ENCODE measurements at places on chromosomes 12 and 14. TPM values are rescaled to one million over a fixed set of nuclear protein-coding genes. Genes with fewer than 3 reads are reported as not detected.

GRCh38 chr12:114447274-114447716 is 41.4 kb upstream of the TBX5 start:
- H3K4me1 ChIP-seq, result no peaks in the 10 kb centered on the region
- H3K4me3 ChIP-seq, result no peak overlapping the region
- no peak overlapping the region for H3K27ac ChIP-seq

DNA sequence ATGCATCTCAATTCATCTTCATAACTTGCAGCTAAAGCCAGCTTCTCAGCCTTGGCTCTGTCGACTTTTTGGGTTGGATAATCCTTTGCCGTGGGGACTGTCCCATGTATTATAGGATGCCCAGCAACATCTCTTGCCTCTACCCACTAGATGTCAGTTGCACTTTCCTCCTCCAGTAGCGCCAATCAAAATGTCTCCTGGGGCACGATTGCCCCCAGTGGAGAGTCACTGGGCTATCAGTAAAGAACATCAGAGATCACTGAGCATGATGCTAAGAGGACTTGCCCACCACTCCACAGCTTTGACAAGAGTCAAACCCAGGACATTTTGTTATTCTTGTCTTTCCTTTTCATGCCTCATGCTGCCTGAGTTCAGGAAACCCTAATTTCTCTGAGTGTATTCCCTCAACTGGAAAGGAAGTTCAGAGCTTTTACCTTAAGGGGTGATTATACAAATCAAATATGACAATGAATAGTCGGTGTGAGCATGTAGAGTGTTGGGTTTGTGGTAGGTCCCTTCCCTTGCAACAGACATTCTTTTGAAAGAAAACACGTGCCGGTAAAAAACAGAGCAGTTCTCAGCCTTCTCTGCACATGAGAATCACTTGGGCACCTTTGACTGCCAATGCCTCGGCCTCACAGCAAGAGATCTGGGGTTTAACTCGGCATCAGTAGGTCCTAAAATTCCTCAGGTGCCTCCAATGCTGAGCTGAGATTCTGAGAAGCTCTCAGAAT is 980.6 kb downstream of the VRK1 start:
- no peak overlapping the region for H3K4me3 ChIP-seq
- no peaks in the 10 kb centered on the region for H3K36me3 ChIP-seq
- DNase-seq, result no peak
- no peaks in the 10 kb centered on the region for H3K27me3 ChIP-seq

DNA sequence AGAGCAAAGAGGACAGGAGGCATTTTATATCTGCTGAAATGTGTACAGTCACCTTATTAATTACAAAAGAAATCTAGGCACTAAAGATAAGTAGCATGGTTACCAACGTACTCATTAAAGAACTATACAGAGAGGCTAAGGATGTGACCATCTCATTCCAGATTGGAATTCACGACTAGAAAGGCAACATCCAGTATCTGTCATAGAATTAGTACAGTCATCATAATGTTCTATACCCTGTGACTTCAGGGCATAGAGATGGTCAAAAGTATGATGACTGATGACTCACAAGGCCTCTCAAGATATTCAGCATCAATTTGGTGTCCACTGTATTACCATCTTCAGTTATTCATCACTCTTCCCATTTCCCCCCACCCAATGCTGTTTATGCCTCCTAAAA is 144.0 kb upstream of the PLEKHG7 start:
- H3K36me3 ChIP-seq, result no peaks in the 10 kb centered on the region
- no peaks in the 10 kb centered on the region for H3K27me3 ChIP-seq
- H3K4me1 ChIP-seq, result peaks cover 63% of the 10 kb centered on the region
- no peak overlapping the region for H3K27ac ChIP-seq

The MANSC4 gene
- total RNA-seq, result not detected

- no peaks in the 10 kb centered on the region for H3K36me3 ChIP-seq
- DNase-seq, result no peak
- H3K4me1 ChIP-seq, result peaks cover 18% of the 10 kb centered on the region
- H3K27me3 ChIP-seq, result peaks cover 76% of the 10 kb centered on the region
Observed at GRCh38 chr14:36514278-36515104, 5.5 kb downstream of the NKX2-1 start.

- no peaks in the 10 kb centered on the region for H3K36me3 ChIP-seq
- no peak for DNase-seq
- no peak overlapping the region for H3K27ac ChIP-seq
- no peaks in the 10 kb centered on the region for H3K27me3 ChIP-seq
- H3K4me1 ChIP-seq, result peaks cover 4% of the 10 kb centered on the region
- H3K4me3 ChIP-seq, result no peak overlapping the region
Observed at GRCh38 chr12:67436230-67436629, 167.1 kb downstream of the CAND1 start.

The SLC7A8 gene
- 79.1 TPM for total RNA-seq

The RASAL1 gene
- 0.39 TPM for total RNA-seq

DNA sequence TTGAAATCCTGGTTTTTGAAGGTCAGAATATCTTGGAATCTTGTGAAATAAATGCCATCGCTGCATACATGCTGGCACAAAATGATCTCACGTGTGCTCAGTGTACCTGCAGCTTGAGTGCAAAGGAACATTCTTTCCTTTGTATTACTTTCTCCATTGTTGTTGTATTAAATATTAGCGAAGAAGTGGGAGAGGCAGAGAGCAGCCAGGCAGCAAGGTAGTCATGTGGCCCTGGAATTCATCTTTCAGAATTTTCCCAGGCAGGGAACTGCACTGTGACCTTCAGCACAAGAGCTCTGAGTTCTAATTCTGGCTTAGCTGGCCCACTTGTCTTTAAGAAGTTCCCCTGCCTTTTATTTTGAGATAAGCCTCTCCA is 145.5 kb downstream of the PRKCH start:
- H3K27ac ChIP-seq, result no peak overlapping the region

DNA sequence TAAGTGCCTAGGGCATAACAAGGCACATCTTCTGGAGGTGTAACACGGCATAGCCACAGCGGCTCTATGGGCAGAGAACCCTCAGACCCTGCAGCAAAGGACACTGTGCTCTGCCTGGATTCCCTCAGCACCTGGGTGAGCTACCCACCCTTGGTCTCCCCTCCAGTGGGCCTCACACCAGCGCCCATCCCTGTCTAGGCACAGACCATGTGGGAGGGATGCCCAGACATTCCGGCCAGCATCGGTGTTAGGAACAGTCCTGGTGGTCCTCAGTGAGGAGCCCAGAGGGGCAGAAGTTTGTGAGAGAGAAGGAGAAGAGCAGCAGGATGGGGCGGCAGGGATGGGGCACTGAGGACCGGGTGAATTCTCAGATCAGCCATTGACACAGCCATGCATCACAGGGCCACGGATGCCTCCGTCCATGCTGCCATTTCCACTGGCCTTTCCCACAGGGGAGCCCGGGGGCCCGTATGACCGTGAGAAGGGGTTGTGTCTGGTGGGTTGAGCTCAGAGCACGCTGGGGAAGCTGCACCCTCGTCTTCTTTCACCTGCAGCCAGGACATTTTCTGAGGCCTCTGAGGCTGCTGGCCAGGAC is 282.7 kb upstream of the SFSWAP start:
- H3K4me1 ChIP-seq, result no peaks in the 10 kb centered on the region
- H3K27ac ChIP-seq, result no peak overlapping the region
- H3K4me3 ChIP-seq, result no peak overlapping the region

- no peak for DNase-seq
- H3K4me1 ChIP-seq, result no peaks in the 10 kb centered on the region
- no peak overlapping the region for H3K4me3 ChIP-seq
- H3K27me3 ChIP-seq, result no peaks in the 10 kb centered on the region
Observed at GRCh38 chr12:64145226-64145625, 76.9 kb downstream of the KICS2 start.

GRCh38 chr12:103819312-103819711 is 21.7 kb downstream of the NT5DC3 start:
- DNase-seq, result no peak
- H3K4me1 ChIP-seq, result no peaks in the 10 kb centered on the region
- no peaks in the 10 kb centered on the region for H3K27me3 ChIP-seq
- H3K36me3 ChIP-seq, result no peaks in the 10 kb centered on the region
- no peak overlapping the region for H3K27ac ChIP-seq
- no peak overlapping the region for H3K4me3 ChIP-seq

- no peaks in the 10 kb centered on the region for H3K27me3 ChIP-seq
- no peaks in the 10 kb centered on the region for H3K4me1 ChIP-seq
- no peak for DNase-seq
- no peak overlapping the region for H3K4me3 ChIP-seq
Observed at GRCh38 chr12:74945771-74946198, 263.9 kb downstream of the KCNC2 start.

The GPR68 gene
- 3.4 TPM for total RNA-seq

GRCh38 chr12:132625731-132626430 is 7.3 kb downstream of the P2RX2 start:
- no peak overlapping the region for H3K4me3 ChIP-seq
- no peak for DNase-seq
- H3K36me3 ChIP-seq, result peaks cover 46% of the 10 kb centered on the region
- H3K27ac ChIP-seq, result no peak overlapping the region

DNA sequence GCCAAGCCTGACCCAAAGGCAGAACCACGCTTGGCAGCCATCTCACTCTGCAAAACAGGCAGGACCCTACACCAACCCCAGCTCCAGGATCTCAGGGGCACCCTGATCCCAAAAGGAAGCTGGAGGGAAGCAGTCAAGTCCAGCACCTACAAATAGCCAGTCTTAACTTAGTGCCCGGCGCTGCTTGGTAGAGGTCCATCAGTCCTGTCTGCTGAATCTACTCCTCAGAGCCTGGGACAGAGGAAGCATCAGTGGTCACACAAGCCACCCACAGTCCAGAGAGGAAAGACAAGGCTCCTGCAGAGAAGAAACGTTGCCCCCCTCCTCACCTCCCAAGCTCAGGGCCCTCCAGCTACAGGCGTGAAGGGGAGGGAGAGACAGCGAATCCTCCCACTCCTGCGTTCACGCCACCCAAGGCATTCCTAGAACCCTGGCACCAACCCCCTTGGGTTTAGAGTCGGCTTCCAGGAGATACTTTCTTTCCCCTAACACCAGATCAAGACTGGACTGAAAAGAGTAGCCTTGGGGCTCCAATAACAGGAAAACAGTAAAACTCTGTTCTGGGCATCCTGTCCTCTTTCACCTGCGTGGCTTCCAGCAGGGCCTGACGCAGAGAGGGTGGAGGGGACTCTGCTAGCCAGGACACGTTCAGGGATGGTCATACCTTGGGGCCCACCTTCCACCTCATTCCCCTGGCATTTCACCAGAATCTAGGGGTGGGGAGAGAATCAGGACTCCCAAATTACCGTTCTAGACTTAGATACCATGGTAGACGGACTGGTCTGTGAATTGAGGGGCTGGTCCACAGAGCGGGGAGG is 1.2 kb downstream of the PXN start:
- H3K4me1 ChIP-seq, result peaks cover 28% of the 10 kb centered on the region
- H3K27ac ChIP-seq, result peak overlapping the region; percentile 97
- no peaks in the 10 kb centered on the region for H3K36me3 ChIP-seq
- DNase-seq, result no peak
- H3K27me3 ChIP-seq, result peaks cover 7% of the 10 kb centered on the region

DNA sequence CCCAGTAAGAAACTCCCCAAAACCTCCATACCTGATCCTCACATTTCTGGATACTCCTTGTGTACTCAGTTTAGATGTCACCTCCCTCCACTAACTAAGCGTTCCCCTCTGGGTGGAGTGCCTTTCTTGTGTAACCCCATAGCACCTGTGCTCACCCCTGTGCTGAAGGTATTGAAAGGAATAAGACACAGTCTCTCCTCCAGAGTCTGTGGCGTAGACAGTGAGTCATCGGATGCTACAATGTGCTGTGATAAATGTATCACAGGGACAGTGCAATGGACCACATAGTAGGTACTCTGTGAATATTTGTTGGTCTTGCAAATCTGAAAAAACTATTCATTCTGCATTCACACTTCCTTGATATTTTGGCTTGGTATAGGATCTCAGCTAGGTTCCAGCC is 30.8 kb downstream of the TSPAN9 start:
- DNase-seq, result no peak
- peaks cover 17% of the 10 kb centered on the region for H3K4me1 ChIP-seq
- no peaks in the 10 kb centered on the region for H3K27me3 ChIP-seq
- no peak overlapping the region for H3K4me3 ChIP-seq

The FIGNL2 gene
- 1.6 TPM for total RNA-seq

GRCh38 chr12:14777271-14777670 is 26.0 kb downstream of the WBP11 start:
- no peaks in the 10 kb centered on the region for H3K27me3 ChIP-seq
- no peaks in the 10 kb centered on the region for H3K4me1 ChIP-seq
- H3K36me3 ChIP-seq, result no peaks in the 10 kb centered on the region
- H3K27ac ChIP-seq, result no peak overlapping the region
- no peak overlapping the region for H3K4me3 ChIP-seq
- DNase-seq, result no peak

The AKAP5 gene
- total RNA-seq, result 0.98 TPM

DNA sequence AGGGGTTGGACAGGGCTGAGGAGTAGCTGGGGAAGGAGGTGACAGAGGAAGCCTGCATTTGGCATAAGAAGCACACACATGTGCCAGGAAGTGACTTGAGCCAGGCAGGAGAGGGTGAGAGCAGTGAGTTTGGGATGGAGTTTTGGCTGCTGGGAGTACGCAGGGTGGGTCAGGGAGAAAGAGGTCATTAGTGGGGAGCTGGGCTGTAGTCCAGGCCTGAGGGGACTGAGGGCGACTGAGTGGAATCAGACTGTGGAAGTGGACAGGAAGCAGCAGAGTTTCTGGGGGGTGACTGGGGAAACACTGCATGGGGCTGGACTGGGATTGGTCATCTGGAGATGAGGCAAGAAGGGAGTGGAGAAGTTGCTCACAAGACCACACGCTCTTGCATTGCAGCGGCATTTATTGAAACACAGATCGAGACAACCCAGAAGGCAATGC is 7.6 kb downstream of the KRT85 start:
- peak overlapping the region; percentile 14 for H3K27ac ChIP-seq
- no peaks in the 10 kb centered on the region for H3K36me3 ChIP-seq
- peak; percentile 54 for DNase-seq
- H3K27me3 ChIP-seq, result no peaks in the 10 kb centered on the region
- H3K4me1 ChIP-seq, result peaks cover 6% of the 10 kb centered on the region
- H3K4me3 ChIP-seq, result no peak overlapping the region

GRCh38 chr14:73712071-73712506 is 2.1 kb downstream of the PNMA1 start:
- peaks cover 22% of the 10 kb centered on the region for H3K4me1 ChIP-seq
- peaks cover 11% of the 10 kb centered on the region for H3K36me3 ChIP-seq
- H3K27me3 ChIP-seq, result peaks cover 9% of the 10 kb centered on the region
- H3K27ac ChIP-seq, result peak overlapping the region; percentile 89

GRCh38 chr14:101359221-101360053 is 201.9 kb upstream of the DIO3 start:
- no peaks in the 10 kb centered on the region for H3K36me3 ChIP-seq
- DNase-seq, result peak; percentile 57
- H3K27me3 ChIP-seq, result no peaks in the 10 kb centered on the region
- H3K27ac ChIP-seq, result no peak overlapping the region
- H3K4me1 ChIP-seq, result no peaks in the 10 kb centered on the region

- no peaks in the 10 kb centered on the region for H3K36me3 ChIP-seq
- no peaks in the 10 kb centered on the region for H3K4me1 ChIP-seq
- no peak for DNase-seq
- H3K4me3 ChIP-seq, result no peak overlapping the region
Observed at GRCh38 chr12:2346416-2346815, 293.6 kb downstream of the CACNA1C start.

- no peaks in the 10 kb centered on the region for H3K27me3 ChIP-seq
- peaks cover 99% of the 10 kb centered on the region for H3K4me1 ChIP-seq
- peak overlapping the region; percentile 100 for H3K27ac ChIP-seq
- peaks cover 26% of the 10 kb centered on the region for H3K36me3 ChIP-seq
Observed at GRCh38 chr12:121795034-121795968, 1.8 kb upstream of the RHOF start.

All from spleen (tissue), 13 donors.